ELF-1 (cell line): ENCODE measurements at places on chromosomes 16 and 17.
A peak's percentile ranks its signal among the peaks of the same experiment; 100 is the strongest.

DNA sequence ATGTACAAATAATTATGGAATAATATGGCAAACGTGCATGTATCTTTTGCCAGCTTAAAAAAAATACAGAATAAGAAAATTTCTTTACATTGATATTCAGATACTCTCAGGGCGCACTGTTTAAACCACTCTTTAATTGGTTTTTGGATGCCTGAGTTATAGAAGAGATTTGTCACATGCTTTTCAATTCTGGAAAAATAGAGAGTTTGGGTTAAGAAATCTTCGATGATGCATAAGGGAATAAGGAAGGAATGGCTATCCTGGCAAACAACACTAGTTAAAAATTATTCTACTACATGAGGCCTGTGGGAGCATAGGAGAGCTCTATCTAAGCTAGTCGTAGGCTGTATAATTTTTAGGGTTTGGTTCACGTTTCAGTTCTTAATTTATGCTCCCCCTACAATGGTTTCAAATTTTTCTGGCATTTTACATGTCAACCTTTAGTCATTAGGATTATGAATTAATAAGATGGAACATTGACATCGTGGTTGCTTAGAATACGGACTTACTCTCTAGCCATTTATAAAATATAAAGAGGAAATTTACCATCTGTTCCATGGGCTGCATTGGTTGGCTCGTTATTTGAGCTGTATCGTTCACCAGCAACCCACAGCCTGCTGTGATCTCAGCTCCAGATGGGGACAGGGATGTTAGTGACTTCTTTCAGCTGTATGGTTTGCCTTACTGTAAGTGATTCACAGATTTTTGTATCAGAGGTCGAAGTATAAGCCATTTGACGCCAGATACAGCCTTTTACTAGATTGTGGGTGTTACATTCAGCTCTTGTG is 15.9 kb downstream of the NARF start:
- DNase-seq: no peak

- DNase-seq: no peak
Measured at GRCh38 chr17:65197201-65197600, 60.0 kb downstream of the RGS9 start.

GRCh38 chr17:45646288-45646988 is 137.7 kb upstream of the CRHR1 start:
- no peak for DNase-seq

- DNase-seq: no peak
Measured at GRCh38 chr17:58595194-58595792, 80.9 kb upstream of the MTMR4 start.

- DNase-seq: peak; percentile 90
Measured at GRCh38 chr16:89319886-89320781, 102.6 kb downstream of the ZNF778 start.

DNA sequence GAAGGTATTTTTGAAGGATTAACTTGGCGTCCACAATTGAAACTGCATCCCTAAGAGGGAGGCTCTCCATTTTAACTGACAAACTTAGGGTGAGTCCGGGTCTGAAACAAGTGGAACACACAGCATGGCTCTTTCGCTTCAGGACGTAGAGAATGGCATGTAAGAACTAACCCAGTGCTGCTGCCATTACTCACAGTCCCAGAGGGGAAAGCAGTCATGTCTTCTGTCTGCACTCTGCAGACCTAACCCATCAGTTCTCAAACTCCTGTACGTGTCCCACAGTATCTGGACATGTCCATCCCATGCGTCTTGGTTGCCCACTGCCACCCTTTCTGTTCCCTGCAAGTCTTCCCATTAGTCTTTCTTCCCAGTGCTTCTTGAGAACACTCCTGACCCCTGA is 563 bp downstream of the ST6GALNAC1 start:
- no peak for DNase-seq

DNA sequence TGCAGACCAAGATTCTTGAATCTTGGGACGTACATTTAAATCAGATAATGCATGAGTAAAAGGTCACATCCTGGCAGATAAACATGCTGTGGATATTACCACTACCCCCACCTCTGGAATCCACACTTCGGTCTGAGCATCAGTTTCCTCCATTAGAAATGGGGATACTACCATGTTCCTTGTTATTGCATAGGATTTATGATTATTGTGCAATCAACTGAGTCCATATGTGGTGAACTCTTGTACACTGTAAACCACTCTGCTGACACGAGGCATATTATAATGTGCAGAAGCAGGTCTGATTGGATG is 108.7 kb downstream of the VAT1L start:
- DNase-seq: no peak

DNA sequence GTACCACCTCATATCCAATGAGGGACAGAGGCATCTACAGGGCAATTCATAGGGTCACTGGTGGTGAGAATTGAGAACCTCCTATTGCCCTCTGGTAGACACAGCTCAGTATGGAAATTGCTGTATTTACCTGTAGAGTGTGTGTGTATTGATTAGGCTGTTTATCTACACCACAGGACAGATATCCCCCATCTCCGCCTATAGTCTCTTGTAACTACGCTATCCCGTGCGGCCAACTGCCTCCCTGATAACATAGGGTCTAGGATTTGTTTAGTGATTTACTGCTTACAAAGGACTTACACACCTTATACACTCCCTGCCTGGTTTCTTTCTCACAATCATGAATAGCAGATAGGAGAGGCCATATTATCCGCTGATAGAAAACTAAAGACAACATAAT is 1.7 kb upstream of the STAT3 start:
- no peak for DNase-seq

- DNase-seq: no peak
Measured at GRCh38 chr17:29588017-29588561, 1.4 kb downstream of the GIT1 start.

GRCh38 chr17:67171560-67171959 is 73.4 kb downstream of the HELZ start:
- no peak for DNase-seq

DNA sequence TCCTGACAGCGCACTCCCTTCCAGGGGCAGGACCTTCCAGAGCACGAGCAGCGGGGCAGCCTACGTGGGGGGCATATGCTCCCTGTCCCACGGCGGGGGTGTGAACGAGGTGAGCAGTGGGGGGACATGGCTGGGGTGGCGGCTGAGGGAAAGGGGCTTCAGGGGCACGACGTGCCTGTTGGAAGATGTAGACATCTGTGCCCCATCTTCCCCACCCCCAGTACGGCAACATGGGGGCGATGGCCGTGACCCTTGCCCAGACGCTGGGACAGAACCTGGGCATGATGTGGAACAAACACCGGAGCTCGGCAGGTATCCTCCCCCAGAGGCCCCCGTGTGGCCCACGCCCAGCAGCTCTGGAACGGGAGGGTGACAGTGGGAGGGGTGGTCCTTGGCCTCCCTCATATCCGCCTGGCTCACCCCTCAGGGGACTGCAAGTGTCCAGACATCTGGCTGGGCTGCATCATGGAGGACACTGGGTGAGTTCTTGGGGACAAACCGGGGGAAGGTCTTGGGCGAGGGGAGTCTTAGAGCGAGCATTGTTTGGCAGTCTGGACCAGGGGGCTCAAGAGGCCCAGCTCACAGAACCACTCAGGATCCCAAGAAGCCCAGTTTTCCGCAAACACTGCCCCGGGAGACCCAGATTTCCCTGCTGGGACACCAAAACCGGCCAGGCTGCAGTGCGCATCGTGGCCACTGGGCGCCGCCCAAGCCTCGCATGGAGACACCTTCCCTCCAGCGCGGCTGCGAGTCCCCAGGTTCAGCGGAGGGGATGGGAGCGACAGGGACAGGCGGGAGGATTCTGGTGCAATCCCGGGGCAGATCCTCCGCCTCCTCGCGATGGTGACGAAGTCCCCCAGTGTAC is 15.7 kb downstream of the ADAM11 start:
- DNase-seq: peak; percentile 92

GRCh38 chr16:2339521-2340484 is 725 bp downstream of the ABCA3 start:
- peak; percentile 45 for DNase-seq

GRCh38 chr16:49440156-49441065 is 66.8 kb downstream of the C16orf78 start:
- DNase-seq: peak; percentile 38

DNA sequence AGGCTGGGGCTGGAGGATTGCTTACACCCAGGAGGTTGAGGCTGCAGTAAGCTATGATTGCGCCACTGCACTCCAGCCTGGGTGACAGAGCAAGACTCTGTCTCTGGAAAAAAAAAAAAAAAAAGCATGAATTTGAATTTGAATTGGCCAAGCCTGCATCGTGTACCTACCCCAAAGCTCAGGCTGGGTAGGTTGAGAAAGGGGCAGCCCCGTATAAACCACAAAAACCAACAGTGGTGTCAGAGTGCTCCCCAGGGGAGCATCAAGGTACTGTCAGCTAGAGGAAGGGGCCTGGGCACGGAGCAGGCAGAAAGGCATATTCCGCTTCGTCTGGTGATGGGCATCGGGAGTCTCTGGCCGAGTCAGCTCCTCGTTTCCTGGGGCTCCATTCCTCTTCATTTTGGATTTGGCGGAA is 40.9 kb downstream of the RAP1GAP2 start:
- DNase-seq: no peak

GRCh38 chr16:19245326-19245925 is 40.1 kb upstream of the CLEC19A start:
- no peak for DNase-seq

DNA sequence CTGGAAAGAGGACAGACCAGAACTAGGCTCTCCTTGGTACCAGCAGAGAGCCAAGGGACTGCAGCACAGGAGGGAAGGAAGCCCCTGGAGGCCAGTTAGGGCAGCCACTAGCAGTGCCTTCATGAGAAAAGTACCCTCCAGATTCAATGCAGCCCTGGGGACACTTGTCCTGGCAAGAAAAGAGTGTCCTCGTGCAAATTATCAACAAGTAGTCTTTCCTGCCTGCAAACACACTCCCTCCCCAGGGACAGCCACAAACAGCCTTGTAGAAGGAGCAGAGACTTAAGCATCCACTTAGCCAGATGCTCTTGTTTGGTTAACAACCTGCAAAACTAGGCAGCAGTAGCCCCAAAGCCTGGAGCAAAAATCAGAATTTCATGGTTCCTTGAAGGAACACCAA is 24.3 kb downstream of the CENPV start:
- peak; percentile 46 for DNase-seq

- DNase-seq: no peak
Measured at GRCh38 chr17:41098481-41098880, 539 bp upstream of the KRTAP4-8 start.

DNA sequence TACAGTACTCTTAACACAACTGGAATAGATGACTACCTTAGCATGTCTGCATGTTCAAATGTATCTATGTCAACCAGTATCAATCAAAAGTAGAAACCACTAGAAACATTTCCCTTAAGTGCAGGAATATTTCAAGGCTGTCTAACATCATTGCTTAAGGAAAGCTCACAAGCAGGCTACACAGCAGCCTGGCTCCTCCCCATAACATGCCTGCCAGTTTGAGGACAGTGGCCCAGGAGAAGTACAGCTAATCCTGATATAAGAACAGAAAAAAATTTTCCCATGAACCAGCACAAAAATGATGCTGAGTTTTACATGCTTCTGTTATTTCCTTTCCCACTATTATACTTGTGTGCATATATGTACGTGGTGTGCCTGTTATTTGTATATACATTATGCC is 175.1 kb downstream of the MYO1D start:
- DNase-seq: no peak

GRCh38 chr17:41657176-41657754 is 31.4 kb upstream of the EIF1 start:
- DNase-seq: no peak

- no peak for DNase-seq
Measured at GRCh38 chr17:57032343-57032742, 52.7 kb upstream of the AKAP1 start.

- DNase-seq: no peak
Measured at GRCh38 chr17:30352240-30352814, 18.5 kb upstream of the TMIGD1 start.

DNA sequence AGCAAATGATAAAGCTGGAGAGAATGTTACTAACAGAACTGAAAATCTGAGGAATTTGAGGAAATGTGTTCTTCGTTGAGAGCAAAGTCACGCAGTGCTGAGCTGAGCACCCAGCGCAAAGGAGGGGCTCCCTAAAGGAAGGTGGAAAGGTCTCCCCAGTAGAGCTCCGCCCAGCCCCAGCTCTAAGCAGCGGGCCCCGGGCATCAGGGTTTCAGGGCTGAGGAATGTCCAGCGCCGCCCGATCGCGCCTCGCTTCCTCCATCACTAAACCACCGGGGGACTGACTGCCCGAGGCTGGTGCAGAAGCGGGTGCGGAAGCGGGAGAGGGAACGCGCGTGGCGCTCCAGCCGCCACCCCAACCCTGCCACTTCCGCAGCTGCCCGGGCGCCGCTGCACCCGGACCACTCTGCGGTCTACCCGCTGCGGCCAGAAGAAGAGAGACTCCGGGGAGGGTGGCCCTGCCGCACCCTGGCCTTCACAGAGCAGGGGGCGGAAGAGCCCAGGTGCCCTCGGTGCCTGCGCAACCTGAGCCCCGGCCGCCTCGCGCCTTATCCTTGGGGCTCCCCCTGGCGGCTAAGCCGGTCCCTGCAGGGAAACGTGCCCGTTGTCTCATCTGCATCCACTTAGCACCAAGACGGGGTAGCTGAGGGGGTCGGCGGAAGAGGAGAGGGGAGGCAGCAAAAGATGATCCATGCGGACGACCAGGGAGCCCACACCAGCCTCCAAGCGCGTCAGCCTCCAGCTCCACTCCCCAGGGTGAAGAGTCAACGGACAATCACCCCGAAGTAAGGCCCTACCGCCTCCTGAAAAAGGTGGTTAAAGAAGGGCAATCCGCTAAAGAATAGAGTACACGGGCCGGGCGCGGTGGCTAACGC is 12.4 kb upstream of the GUCY2D start:
- DNase-seq: peak; percentile 98

DNA sequence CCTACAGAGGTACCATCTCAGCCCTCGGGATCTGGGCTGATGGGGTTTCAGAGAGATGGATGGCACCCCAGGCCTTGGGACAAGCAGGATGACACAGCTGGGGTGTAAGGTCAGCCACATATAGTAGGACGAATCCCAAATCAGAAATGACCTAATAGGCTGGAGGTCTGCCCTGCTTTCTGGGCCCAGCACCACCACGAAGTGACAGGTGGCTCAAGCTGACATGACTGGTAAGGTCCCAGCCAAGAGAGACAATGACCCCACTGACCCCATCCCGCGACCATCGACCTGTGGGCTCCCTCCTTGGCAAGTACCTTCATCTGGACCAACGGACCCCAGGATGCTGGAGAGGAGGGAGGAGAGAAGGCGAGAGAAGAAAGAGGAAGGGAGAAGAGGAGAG is 15.6 kb downstream of the CAMKK1 start:
- DNase-seq: no peak
